ENCODE measurements at places on chromosomes 16 and 17.
A peak's percentile ranks its signal among the peaks of the same experiment; 100 is the strongest.

- DNase-seq = no peak
These were observed 75.9 kb downstream of the IRX6 start for GRCh38 chr16:55399911-55400310.

DNA sequence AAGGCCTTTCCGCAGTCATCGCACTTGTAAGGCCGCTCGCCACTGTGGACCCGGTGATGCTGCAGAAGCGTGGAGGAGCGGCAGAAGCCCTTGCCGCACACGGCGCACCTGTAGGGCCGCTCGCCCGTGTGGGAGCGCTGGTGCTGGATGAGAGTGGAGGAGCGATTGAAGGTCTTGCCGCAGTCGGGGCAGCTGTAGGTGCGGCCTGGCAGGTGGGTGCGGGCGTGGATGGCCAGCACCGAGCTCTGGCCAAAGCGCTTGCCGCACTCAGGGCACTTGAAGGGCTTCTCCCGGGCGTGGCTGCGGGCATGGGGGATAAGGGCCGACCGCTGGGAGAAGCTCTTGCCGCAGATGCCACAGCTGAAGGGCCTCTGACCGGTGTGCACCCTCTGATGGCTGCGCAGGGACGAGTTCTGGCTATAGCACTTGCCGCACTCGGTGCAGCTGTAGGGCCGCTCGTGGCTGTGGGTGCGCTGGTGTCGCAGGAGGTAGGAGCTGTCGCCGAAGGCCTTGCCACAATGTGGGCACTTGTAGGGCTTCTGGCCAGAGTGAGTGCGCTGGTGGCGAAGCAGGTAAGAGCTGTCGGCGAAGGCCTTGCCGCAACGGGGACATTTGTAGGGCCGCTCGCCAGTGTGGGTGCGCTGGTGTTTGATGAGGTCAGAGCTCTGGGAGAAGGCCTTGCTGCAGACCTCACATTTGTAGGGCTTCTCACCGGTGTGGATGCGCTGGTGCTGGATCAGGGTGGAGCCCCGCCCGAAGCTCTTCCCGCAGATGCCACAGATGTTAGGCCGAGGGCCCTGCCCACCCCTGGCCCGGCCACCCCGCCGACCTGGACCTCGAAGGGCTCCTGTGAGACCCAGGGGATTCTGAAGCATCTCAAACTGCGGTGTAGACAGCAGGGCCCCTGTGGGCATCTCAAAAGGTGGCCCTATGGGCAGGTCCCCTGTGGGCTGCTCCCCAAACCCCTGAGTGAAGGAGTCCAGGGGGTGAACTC, 1.5 kb downstream of the ZNF768 start:
- no peak for DNase-seq

DNA sequence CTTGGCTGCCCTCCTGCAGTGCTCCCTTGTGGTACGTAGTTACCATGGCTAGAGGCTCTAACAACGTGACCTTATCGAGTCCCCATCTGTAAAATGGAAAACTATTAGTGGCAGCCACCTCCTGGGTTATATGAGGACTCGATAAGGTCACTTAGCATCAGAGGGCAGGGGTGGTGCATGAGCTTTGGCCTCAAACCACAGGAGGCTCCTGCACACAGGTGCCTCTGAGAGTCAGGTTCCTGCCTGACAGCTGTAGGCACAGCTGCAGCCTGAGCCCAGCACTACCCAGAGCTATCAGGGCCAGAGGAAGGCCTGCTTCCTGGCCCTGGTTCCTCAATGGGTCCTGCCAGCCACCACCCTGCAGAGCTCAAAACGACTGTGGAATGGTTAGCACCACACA, 57.2 kb upstream of the SEC14L1 start:
- no peak for DNase-seq

- DNase-seq = no peak
These were observed 124.1 kb upstream of the TNRC6C start for GRCh38 chr17:77834170-77835115.

DNA sequence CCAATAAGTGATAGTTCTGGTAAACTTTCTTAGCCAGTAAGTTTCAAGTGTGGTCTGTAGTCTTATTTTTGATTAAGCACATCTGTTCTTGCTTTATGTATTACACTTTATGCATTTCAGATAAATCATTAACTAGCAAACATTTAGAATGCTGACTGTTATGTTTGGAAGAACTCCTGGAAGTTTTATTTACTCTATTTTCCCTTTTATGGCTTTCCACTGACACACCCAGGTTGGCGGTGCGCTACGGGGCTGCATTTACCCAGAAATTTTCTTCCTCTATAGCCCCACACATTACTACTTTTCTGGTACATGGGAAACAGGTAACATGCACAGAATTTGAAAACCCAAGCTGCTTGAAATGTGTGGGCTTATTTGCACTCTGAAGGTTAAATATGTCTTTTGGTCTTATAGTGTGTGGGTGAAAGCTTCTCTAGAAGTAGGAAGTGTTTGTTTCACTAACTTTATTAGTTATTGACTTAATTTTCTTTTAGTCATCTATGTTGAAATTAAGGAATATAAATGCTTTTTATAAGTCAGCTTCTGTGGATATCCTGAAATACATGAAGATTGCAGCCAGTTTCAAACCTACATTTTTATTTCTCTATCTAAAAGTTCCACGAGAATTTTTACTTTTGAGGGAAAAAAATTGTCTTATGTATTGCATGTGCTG, 203.7 kb downstream of the PHKB start:
- DNase-seq = no peak

DNA sequence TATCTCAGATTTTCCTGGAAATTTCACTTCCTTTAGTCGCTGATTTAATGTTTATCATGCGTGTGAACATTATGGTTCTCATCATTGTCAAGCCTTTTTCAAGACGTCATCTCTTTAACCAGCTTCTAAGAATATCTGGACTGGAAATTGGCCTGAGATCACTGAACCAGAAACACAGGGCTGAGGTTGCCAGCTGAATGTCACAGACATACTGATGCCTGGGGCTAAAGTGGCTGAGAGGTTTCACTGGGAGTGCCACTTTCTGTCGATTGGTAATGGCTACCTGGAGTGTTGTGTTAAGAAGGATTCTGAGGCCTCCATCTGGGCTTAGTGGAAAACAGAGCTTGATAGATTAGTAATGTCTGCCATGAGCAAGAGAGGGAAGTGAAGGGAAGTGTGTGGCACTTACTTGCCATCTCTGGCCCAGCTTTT, 54.2 kb downstream of the CRISPLD2 start:
- no peak for DNase-seq

DNA sequence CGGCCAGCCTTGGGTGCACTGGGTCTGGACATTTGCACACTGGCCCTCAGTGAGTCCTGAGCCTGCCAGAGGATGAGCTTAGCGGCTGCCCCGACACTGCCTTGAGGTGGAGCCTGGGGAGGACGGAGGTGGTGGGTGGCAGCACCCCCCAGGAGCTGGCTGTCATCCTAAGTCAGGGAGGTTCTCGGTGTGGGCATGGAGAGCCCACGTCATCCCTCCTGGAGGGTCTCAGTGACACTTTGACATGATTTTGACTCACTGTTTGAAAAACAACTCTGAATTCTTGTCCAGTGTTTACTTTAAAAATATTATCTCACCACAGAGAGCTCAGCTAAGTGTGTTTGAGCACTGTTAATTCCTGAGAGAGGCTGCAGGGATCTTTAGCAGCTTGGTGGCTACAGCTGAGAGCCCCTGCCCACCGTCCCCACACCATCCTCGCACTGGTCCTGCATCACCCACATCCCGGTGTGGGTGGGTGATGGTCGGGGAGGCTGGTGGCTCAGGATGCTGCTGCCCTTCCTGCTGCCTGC, 63.1 kb downstream of the BANP start:
- no peak for DNase-seq

DNA sequence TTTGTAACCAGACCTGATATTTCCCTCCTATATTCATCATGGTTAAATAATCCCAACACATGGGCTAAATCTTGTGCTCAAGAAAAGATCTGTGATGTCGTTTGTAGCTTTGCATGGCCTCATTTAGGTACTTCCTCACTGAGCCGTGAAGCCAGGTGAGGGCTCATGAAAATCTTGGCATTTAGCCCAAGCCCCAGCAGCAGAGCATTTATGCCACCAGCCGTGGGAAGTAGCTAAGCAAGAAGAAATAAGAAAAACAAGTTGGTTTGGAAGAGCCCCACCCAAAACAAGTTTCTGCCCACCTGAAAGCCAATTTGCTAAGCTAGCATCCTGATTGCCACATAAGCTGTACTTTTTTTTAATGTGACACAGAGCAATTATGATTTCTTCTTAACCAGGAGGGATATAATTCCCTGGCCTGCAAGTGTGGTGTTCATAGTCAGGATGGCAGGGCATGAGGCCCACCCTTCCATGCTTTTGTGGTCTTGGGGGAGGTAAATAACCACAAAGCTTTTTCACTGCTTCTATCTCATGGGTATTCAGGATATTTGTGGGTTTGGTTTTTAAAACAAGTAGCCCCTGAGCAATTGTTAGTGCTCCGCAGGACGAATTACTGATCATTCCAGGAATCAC, 10.5 kb downstream of the TMIGD1 start:
- no peak for DNase-seq

DNA sequence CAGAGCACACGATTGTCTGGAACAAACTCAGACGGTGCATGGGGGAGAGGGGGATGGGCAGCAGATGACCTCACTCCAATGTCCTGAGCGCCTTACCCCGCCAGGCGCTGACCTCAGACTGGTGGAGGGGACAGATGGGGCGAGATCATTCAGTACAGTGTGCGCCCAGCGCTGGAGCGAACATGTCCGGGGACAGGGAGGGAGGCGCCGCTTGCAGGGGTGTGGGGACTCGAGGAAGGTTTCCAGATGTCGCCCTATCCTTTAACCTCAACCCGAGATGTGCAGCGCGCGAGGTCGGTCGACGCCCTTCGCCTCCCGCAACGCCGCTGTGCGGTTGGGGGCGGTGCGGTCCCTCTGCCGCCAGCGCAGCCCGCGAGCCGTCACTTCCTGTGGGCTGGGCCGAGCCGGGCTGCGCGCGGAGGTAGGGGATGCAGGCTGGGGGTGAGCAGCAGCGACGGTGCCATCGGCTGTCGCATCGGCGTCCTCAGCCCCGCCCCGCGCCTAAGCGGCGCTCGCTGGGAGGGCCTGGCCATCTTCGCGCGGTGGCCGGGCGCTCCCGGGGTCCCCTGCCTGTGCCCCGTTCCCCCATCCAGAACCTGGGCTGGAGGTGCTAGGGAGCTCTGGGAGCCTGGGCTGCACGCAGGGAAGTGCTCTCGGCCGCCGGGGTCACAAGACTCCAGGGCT, 5.3 kb upstream of the CDR2L start:
- peak; percentile 92 for DNase-seq

GRCh38 chr16:3256146-3256865, at the start of gene MEFV:
Gene MEFV (minus strand): TSS chr16:3256633. CDS start chr16:3256587, 46 bp downstream.
- DNase-seq = no peak

DNA sequence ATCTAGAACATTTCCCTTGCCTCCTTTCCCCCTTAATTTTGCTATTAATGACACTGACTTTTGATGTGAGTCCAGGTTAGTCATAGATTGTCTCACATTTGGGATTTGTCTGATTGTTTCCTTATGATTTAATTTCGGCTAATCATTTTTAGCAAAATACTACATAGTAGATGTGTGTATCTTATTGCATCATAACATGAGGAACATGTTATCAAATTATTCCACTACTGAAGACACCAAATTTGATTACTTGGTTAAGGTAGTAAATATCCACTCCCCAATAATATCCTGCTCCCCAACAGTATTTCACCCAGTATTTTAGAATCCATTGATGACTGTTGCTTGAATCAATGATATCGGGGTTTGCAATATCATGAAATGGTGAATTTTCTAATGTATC, 2.7 kb downstream of the POLG2 start:
- DNase-seq = no peak

- DNase-seq = no peak
These were observed 81.2 kb downstream of the WNT3 start for GRCh38 chr17:46737326-46737725.

DNA sequence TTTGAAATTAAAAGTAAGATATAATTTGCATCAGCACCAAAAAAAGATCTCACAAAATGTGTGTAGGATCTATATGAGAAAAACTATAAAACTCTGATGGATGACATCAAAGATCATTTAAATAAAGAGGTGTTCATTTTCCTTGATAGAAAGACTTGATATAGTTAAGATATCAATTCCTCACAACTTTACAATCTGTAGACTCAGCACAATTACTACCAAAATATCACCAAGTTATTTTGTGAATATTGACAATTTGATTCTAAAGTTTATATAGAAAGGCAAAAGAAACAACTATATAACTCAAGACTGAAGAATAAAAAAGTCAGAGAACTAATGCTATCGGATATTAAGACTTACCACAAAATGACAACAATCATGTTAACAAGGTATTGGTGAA, 638.9 kb downstream of the HS3ST4 start:
- no peak for DNase-seq

DNA sequence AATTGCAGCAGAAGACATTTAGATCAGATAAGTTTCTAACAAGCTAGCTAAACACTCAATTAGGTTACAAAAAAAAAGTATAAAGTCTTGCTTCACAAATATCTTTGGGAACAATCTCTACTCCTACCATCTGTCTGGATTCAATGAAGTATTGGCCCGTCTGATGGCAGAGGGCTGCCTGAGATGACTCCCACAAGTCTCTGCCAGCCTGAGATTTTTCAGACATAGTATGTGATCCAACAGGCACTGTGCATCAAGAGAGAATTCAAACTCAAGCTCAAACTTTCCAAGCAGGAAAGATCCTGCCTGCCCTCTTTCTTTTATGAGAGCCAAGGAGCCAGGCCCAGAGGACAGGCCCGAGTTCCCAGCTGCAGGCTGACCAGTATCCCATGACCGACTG, 22.6 kb downstream of the SLC39A11 start:
- no peak for DNase-seq

- DNase-seq = no peak
These were observed 115.7 kb downstream of the MRTFB start for GRCh38 chr16:14186795-14187221.
